Right atrium auricular region (tissue), 2 donors: ENCODE measurements at places on chromosomes 6 and 20. TPM values are rescaled to one million over a fixed set of nuclear protein-coding genes. Genes with fewer than 3 reads are reported as not detected.
A peak's percentile ranks its signal among the peaks of the same experiment; 100 is the strongest.

- no peak for DNase-seq
Measured at GRCh38 chr20:38187517-38187916, 22.4 kb upstream of the TGM2 start.

DNA sequence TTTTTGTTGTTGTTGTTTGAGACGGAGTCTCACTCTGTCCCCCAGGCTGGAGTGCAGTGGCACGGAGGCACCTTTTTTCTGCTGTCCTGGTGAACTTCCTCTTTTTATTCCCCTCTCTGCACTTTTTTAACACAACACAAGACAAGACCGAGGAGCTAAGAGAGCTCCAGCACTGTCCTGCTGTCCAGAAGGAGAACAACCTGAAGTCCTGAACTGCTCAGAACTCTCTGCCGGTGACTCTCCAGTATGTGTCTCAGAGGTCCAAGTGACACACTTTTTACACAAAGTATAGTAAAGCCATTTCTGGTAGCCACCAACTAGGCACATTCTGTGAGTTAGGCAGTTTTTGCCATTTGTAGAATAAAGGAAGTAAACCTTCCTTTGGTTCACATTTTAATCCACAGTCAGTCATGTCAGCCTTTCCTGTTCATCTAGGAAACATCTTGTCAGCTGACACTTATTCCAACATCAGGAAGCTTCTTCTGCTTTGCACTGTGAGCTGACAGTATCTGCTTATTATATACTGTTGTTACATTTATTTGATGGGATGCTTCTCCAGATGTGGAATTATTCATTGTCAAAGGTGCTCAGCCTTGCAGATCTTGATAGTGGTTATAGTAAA, 28.1 kb upstream of the TXNDC5 start:
- DNase-seq: no peak

DNA sequence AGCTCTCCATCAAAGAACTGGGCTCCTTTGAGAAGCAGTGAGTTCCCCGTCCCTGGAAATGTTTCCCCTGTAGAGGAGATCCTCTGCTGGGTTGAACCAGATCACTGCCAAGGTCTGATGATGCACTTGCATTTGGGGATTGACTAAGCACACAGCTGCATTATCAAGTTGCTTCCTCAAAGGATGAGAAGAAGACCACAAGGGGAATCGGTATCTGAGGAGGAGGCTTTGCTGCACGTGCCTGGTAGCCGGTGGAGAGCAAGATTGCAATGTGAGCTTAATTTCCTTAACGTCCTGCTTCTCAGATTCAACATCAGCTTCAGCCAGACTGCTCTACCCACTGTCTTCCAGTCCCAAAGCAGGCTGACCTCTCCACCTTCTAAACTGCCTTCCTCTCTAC, 128.8 kb upstream of the STMND1 start:
- no peak for DNase-seq

- no peak for DNase-seq
Measured at GRCh38 chr6:143125864-143126573, 65.3 kb downstream of the AIG1 start.

DNA sequence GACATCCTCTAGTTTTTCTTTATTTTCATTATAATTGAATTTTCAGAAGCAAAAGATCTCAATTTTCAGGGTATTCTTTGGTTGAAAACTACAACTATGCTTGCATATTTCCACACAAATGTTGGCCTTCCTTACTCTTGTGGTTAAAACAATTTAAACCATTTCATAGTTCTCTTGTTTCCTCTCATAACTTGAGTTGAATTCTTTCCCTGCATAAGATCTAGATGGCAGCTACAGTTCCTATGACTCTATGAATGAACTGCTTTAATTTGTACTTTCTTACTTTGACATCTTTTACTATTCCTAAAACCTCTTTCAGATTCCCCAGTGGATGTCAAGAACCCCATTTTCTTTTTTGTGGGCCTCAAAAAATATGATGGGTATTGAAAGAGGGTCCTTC, 564.5 kb downstream of the NKAIN2 start:
- DNase-seq: no peak

DNA sequence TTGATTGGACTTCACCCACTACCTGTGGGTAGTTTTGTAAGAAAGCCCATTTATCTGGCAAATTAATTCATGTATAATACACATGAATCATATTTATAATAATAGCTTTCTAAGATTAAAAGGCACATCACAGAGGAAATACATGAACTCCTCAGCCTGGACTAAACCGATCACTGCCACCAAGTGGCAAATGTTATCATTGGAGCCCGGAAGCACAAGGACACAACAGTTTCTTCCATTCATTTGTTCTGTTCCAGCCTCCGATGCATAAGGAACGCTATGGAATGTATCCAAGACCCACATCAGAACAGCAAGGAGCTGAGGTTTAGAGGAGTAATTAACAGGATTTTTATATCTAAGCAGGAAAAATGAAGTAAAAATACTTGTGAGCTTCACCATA, 13.9 kb upstream of the IPCEF1 start:
- DNase-seq: no peak

DNA sequence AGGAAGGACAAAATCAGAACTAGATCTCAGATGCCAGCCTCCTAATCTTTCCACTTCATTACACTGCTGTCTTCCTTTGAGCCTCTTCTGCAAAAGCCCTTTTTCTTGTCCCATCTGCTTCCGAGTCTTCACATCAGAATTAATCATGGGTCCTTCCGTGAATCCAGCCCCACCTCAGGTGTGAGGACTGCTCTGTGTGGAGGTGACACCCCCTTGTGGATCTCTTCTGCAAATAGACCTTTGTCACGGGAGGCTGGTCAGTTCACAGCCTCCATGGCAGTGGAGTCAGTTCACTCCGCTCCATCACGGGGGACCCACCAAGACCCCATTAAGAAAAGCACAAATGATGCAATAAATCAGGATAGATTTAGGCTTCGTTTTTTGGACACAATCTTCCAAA, 171.1 kb downstream of the ADAT2 start:
- DNase-seq: no peak

DNA sequence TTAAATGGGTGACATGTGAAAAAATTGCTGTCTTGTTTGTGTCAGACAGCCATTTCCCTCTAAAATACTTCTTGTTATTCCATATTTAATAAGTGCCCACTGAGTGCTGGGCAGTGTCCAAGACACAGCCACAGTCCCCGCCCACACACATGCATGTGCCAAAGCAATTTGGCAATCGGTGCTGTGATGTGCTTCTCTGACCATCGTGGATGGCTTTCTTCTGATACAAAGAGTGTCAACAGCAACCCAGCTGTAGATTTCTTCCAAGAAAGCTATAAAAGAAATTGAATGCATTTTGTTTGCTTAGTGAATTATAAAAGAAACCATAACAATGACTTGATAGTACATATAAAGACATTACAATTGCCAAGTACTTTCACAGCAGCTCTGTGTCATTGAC, 140.5 kb upstream of the ATXN1 start:
- peak; percentile 64 for DNase-seq

GRCh38 chr6:6225885-6226529, 94.5 kb downstream of the F13A1 start:
- no peak for DNase-seq

GRCh38 chr6:6220718-6221117, 99.7 kb downstream of the F13A1 start:
- no peak for DNase-seq

- no peak for DNase-seq
Measured at GRCh38 chr6:98657764-98658163, 176.6 kb upstream of the POU3F2 start.

Gene CCR6
- not detected for total RNA-seq

Gene TMEM200A
- total RNA-seq: 0.63 TPM

Gene ZC2HC1B
- not detected for total RNA-seq

Gene TTLL9
- not detected for total RNA-seq

Gene LINC00237
- not detected for total RNA-seq
